ENCODE measurements at places on chromosomes 7 and 10. TPM values are rescaled to one million over a fixed set of nuclear protein-coding genes. Genes with fewer than 3 reads are reported as not detected.

Gene HPSE2
- polyA plus RNA-seq: 0.71 TPM

Gene SORBS1
- 28.2 TPM for polyA plus RNA-seq

DNA sequence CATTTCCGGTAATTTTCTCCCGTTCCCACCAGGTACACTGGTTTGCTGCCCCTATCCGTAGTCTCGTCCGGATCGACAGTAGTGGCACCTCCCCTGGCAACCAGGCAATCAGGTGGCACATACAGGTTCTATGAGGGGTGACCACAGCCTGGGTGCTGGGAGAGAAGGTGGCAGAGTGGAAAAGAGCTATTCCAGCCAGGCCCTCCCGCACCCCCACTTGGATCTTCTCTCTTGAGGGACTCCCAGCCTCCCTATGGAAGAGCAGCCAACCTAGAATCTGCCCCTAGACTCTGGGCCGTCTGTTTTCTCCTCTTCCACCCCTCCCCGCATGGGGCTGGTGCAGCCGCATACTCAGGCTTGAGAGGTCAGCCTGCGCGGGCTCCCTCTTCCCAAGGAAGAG is 58.6 kb downstream of the GPR26 start:
- DNase-seq: no peak

DNA sequence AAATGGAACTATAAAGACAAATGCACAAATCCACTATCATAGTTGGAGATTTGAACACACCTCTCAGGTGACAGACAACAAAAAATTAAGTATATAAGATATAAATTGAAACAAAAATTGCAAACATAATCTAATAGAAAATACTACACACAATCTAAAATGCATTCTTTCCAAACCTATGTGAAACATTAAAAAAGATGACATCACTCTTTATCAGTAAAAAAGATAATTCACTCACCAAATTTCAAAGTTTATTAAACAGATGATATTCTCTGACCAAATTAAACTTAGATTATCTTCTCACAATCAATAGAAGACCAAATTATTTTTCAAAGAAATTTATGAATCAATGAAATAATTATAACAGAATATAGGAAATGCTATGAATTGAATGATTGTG is 4.0 kb downstream of the ZWINT start:
- DNase-seq: no peak

- no peak for DNase-seq
Measured at GRCh38 chr10:92753865-92754264, 64.1 kb downstream of the HHEX start.

- no peak for DNase-seq
Measured at GRCh38 chr7:7773334-7774309, 55.2 kb upstream of the RPA3 start.

DNA sequence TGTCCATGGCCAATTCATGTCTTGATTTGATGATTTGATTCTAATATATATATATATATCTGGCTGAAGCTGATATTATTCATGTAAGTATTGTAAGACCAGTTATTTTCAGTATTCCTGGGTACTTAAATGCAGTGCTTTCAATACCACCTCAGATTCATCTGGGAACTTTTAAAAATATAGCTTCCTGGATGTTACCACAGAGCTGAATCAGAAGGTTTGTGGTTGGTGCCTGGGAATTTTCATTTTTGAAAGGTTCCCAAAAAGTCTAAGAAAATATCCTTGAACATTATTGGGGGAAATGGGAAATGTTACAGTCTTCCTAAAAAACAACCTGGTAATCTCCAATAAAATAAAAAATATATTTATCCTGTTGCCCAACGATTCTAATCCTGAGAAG is 10.7 kb upstream of the PPP3CB start:
- DNase-seq: no peak

DNA sequence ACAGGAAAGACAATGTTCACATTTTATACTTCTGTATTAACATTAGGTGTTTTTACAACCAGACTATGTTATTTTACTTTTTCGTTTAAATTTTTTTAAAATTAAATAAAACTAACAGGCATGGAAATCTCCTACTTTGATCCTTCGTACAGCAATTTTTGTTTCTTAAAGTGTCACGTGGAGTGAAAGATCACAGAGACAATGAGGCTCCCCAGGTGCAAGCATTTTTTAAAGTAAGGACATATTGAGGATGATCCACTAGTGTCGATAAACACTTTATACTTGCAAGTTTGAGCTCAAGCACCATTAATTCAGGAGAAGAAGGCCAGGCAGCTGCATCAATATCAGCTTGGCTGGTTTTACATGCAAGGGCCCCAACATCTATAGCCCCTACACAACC is 68.5 kb upstream of the FAM133B start:
- no peak for DNase-seq

All from renal pelvis (tissue), 12 donors.